NT2/D1 (cell line): ENCODE measurements at places on chromosomes 5 and 9.

GRCh38 chr5:133668458-133668857 lies 56.1 kb upstream of the FSTL4 start:
- DNase-seq: no peak

- no peak for DNase-seq
Measured at GRCh38 chr9:122402403-122402871, 31.6 kb downstream of the PTGS1 start.

DNA sequence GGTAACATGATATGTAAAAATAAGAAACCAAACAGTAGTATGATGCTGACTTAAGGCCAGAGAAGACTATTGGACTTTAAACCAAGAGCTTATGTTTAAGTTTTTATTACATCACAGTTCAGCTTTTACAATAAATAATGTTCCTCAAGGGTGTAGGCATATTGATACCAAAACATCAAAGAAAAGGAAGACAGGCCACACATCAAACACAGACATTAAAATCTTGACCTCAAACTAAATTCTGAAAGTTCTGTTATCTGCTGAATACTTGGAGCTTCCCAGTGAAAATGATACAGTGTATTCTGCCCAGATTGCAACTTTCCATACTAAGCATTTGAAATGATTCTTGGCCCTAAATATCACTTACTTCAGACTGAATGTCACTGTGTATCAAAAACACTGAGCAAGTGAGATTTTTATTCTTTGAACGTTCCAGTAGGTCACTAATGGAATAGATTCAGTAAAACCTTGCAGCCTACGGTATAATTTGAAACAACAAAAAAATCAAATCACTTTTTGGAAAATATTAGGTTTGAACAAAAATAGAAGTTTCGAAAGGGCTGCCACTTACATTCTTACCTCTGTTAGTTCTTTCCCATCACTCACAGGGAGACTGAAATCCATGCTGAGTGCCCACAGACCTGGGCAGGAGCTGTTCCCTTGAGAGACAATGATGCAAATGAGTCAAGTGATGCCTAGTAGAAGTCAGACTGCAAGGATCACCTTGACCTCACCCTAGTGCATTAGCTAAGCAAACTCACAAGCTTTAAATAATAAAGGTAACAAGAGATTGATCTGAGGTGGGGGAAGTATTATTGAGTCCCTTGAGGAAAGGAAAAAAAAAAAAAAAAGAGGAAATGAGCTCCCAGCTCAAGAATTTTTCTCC lies 2.5 kb downstream of the LPAR1 start:
- no peak for DNase-seq

DNA sequence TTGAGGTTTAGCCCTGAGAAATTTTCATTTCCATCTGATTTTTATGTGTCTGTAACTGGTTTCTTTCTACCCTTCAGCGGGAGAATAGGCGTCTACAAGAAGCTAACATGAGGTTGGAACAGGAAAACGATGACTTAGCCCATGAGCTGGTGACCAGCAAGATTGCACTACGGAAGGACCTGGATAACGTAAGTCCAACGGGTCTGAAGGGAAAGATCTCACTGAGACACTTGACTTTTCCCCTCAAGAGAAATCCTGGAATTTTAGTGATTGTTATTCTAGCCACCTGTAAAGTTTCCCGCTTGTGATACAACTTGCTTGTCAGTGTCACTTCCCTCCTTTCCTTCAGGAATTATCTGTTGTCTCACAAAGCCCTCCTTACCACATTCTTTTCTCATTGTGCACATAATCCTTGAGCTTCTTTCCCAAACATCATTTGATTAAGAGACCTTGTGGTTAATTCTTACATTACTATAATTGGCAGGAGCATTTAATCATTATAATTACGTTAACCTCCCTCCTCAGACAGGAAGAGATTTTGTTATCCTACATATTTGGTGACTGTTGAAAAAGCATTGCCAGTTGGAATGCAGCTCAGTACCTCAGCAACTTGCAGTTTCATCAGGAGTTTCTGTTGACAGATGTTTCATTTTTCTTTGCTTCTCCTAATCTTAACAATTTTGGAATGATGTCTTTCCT lies 56.9 kb downstream of the GPR21 start:
- DNase-seq: no peak

DNA sequence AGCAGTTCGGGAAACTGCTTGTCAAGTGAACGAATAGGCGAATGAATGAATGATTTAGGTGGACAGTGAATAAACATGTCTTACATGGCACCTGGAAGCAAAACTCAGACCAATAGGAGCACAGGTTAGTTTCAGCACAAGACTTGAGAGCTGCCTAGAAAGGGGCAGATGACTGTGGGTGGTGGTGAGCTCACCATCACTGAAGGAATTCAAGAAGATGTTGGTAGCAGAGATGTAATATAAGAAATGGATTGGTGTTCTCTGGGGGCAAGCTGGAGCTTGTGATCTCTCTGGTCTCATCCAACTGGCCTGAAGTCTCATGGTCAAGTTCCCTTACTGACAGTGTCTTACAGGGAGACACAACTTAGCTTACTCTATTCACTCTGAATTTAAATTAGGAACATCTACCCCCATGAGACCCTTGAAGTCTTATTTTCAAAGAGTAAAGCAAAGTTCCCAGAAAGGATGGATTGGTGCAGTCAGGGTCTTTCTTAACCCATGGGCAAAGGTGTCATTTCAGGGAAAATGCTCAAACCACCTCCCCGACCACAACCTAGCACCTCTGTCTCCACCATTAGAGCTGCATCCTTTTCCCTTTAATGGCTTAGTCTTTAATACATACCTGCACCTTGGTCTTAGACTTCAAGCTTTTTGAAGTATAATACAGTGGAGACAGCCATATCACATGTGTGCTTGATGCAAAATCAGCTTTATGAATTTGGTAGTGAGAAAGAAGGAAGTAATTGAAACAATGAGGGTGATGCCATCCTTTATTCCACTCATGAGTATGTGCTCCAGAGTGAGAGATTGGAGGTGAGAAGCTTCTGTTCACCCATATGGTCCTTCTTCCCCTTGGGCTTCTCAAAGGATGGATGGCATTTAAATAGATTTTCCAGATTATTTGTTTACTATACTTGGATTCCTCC lies 5.1 kb downstream of the LCP2 start:
- no peak for DNase-seq

DNA sequence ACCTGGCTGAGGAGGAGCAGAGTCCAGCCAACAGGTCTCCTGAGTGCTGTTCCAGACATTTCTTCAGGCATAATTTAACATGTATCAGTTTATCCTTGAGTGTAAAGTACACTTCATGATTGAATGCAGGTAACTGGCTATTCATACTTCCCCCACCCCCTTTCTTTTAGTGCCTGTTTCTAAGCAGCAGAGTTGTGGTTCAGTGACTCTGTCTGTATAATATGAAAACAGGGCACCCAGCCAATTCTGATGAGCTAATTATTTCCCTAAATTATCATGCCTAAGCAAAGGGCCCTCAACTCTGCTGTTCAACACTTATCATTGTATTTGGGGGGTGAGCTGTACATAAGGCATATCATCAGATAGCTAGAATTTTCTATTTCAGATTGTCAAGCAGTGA lies 51.9 kb upstream of the ZSWIM6 start:
- DNase-seq: no peak

- DNase-seq: no peak
Measured at GRCh38 chr5:62432621-62433064, 20.1 kb downstream of the IPO11 start.

GRCh38 chr5:22306011-22306410 lies 547.1 kb downstream of the CDH12 start:
- DNase-seq: no peak

DNA sequence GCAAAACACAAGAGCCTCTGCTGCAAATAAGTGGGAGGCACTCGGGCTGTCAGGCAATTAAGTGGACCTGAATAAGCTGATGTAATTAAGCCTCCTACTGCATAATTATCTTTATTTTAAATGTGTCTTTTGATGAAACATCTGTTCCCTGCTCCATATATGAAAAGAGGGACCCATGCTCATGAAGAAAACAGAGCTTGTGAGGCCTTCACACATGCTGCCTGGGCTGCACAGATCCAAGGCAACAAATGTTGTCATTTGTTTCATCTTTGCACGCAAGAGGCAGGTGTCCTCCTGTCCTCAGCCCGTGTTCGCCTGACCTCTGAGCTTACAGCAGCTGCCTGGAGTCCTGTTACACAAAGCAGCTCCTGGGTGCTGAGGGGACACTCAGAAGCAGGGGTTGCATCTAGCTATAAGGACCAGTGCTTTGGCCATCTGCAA lies 381.1 kb downstream of the ZNF608 start:
- no peak for DNase-seq

- no peak for DNase-seq
Measured at GRCh38 chr5:17714186-17714585, 79.9 kb downstream of the TAF11L14 start.

DNA sequence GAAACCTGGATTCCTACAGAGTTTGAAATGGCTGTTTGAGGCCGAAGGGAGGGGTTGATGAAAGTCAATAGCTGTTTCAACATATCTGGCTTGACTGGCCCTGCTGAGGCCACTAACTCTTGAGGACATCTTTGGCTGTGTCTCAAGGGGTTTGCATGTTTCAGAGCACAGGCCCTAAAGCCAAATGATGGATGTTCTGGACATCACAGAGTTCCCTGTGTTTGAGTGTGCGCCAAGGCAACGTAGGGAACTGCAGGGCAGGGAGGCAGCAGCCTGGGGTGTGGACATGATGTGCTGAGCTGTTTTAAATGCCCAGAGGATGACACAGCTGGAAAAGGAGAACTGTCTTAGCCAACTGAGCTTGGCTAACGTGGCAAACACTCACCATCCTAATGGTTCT lies 89.6 kb downstream of the RAPGEF1 start:
- DNase-seq: no peak

DNA sequence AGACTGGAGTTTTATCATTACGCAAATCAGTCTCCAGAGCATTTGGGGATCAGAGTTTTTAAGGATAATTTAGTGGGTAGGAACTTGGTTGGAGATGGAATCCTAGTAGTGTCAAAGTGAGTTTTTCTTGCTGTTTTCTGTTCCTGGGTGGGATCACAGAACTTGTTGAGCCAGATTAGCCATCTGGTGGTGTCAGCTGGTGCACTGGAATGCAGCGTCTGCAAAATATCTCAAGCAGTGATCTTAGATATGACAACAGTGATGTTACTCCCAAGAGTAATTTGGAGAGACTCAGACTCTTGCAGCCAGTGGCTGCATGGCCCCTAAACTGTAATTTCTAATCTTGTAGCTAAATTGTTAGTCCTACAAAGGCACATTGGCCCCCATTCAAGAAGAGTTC lies 1257.8 kb downstream of the MAT2B start:
- DNase-seq: no peak

GRCh38 chr9:137161558-137162486 lies 8.0 kb downstream of the LRRC26 start:
- DNase-seq: no peak

DNA sequence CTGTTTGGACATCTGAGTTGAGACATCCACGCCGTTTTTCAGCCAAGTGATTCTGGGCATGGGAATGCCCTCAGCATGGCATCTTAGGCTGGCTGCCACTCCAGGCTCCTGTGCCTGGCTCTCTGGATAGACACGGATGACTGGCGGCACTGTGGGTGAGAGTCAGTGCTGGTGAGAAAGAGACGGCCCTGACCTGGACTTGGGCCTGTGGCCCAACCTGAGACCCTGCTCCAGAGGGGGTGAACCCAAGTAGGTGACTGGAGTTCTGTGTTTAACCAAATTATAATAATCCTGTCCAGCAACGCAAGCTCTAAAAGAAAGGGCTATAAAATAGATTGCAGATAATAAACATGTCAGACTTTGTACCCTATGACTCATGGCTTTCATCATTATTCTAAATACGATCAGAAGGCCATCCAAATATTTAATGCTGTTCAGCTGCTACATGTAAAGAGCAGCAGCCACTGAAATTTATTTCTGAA lies 173.9 kb downstream of the HSPA4 start:
- DNase-seq: no peak

DNA sequence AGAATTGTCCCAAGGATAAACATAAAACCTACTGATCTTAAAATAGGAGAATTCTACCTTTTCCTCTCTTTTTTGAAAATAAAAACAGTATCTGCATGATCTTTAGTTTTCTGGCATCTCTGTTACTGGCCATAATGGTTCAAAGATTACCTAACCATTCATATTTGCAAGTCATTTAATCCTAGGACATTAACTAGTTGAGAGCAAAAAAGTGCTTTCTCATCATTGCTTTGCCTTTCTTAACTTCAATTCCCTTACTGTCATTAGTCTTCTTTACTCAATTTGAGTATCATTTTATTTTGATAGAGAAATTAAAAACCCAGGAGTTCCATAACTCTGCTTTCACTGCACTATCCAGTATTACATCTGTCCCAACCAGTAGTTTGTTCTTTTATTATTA lies 68.6 kb downstream of the RFX3 start:
- DNase-seq: no peak

GRCh38 chr9:126222835-126223431 lies 103.7 kb upstream of the MVB12B start:
- DNase-seq: no peak

GRCh38 chr5:123786411-123786810 lies 274.4 kb downstream of the CSNK1G3 start:
- DNase-seq: no peak

DNA sequence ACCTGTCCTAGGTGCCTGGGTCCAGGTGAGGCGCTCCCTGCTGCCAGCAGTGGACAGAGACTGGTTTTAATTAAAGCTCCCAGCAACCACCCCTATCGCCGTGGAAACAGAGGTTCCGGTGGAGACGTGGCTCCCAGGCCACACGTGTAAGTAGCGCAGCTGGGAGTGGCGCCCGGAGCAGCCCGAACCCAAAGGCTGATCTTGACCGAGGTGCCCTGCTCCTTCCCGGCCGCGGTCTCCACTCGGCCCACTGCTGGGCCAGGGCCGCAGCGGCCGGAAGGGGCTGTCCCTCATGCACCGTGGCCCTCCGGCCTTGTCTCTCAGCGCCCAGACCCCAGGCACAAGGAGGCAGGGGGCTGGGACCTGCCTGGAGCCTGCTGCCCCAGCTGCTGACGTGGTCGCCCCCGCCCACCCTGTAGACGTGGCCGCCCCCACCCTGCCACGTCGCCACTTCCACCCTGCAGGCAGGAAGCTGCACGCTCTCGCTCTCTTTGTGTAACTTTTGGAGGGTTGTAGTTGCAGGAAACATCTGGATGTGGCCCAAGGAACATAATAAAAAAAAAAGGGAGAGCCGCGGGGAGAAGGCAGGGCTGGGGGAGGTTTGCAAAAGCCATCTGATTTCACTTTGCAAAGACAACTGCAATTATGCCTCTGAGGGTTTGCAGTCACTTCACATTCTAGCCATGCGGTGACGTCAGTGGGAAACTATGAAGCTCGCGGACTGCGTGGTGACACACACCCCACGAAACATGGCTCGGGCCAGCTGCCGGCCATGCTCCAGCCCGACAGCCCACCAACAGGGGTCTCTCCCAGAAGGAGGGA lies 129.9 kb downstream of the RXRA start:
- no peak for DNase-seq

GRCh38 chr5:84437673-84438315 lies 53.1 kb upstream of the EDIL3 start:
- no peak for DNase-seq

- DNase-seq: no peak
Measured at GRCh38 chr5:2732850-2733249, 18.6 kb downstream of the IRX2 start.

DNA sequence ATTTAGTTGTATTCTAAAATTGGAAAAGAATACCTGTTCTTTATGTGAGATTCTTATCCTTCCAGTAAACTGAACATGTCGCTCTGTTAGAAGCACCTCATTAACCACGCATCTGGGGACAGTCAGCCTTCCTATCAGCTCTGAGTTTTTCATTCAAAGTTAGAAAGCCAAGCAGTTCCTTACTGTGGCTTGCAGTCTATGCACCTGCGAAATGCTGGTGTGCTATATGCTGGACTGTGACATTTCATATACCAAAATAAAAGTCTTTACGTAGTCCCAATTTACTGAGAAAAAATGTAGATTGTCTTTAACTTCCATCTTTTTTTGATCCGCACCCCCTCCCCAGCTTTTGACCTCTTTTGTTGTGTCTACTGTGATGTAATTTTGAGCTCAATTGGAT lies 4.3 kb downstream of the ANP32B start:
- DNase-seq: no peak
